IPS DF 6.9 (cell line): ENCODE measurements at places on chromosomes 3 and 15.

DNA sequence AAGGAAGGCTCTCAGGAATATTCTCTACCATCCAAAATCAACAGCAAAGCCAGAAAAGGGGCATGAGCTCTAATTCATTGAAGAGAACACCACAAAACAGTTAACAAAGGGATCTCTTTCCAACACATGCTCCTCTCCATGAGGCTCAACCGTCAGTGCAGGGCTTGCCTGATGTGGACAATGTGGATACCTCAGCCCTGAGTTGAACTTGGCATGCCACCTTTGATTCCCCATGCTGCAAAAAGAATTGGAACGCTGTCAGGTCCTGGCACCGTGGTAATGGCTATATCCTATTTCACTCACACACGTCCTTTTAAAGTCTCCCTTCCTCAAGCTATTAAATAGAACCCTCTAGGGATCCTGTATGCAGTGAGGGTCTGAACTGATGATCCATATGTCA lies 30.7 kb upstream of the IP6K2 start:
- DNase-seq = no peak

GRCh38 chr15:93566762-93567161 lies 477.8 kb upstream of the RGMA start:
- no peak for DNase-seq

- DNase-seq = no peak
These were observed 60.9 kb upstream of the SLC4A7 start for GRCh38 chr3:27545061-27545460.

GRCh38 chr3:197068077-197068476 lies 38.5 kb upstream of the MELTF start:
- DNase-seq = no peak

GRCh38 chr3:170941551-170941950 lies 33.1 kb upstream of the EIF5A2 start:
- no peak for DNase-seq

DNA sequence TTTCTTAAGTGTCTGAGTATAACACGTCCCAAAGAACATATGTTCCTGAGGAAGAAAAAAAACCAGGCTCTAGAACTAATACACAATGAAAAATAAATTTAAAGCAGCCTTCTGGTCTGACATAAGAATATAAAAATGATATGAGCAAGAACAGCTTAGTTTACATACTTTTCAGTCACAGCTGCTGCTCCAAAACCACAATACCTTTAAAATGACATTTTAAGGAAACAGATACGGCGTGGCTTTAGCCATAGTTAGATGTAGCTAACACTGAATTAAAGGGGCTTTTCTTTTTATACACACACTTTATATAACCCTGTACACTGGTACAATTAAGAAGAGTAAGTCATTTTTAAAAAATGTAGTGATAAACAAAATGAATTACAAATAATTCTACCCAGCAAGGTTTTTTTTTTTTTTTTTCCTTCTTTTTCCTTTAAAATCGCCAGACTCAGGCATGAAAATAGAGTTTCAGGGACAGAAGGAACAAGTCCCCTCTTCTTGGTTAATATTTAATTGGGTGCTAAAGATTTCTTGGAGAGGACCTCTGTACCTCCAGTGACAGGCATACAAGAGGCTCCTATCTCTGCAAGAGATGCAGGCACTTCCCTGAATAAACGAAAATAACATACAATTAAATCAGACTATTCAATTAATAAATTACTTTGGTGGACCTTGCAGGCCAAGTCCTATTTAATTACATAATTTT lies 265.6 kb downstream of the FOXP1 start:
- DNase-seq = no peak

- no peak for DNase-seq
These were observed 205.9 kb upstream of the RGMA start for GRCh38 chr15:93294896-93295295.

- DNase-seq = no peak
These were observed 199.5 kb upstream of the LMCD1 start for GRCh38 chr3:8301977-8302735.

DNA sequence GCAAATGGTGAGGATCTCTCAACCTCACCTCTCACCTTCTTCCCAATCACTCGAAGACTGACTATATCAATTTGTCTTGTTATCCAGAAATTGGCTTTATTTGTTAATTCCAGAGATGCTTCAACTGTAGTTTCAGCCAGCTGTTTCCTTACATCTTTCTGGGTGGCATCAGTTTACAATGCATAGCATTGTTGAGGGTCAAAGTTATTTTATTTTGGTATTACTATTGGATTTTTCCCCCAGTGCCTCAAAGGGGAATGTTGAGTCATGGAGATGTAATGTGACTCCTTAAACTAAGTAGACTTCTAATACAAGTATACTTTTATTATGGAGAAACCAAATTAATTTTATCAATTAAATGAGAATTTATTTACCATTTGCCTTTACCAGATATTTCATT lies 351.6 kb downstream of the TIGIT start:
- DNase-seq = no peak

GRCh38 chr3:11600501-11601282 lies 43.0 kb downstream of the VGLL4 start:
- DNase-seq = no peak

- DNase-seq = no peak
These were observed 7.3 kb downstream of the ADAM10 start for GRCh38 chr15:58742022-58742813.

DNA sequence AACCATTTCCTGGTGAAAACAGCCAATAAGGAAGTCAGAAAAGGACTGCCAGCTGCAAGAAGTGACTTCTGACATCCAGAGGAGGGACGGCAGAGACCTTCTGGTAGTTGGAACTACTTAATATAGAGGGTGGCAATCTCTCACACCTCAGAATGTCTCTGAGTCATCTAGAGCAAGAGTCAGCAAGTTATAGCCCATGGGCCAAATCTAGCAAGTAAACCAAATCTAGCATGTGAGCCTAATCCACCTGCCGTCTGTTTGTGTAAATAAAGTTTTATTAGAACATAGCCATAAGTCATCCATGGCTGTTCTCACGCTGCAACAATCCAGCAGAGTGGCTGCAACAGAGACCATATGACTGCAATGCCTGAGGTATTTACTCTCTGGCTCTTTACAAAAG lies 160.5 kb upstream of the NR2E3 start:
- no peak for DNase-seq

DNA sequence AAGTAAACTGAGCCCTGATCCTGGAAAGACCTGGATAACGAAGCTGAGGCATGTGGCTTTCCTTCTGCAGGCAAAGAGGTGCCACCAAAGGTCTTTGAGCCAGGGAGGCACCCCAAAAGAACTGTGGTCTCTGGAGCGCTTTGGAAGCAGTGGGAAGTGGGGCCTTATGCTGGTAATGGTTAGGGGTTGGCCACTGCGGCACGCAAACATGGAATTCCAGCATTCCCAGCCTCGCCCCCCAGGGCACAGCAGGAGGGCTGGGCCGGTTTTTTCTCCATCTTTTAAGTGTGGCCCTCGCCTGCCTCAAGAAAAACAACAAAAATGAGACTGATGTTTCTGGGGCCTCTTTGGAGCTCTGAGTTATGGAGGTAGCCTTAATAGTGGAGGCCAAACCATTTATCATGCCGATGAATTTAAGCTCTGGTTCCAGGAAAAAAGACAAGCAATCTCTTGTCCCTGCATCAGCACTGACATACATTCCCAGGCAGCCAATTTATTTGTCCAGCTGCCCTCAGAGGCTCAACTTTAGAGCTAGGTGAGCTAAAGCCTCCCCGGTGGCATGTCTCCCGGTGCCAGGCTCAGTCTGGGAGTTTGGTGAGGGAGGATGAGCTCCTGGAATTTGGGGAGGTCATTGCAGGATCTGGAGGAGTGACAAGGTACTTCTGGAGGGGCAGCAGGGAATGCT lies 109.0 kb downstream of the TLE3 start:
- no peak for DNase-seq

- no peak for DNase-seq
These were observed 93.2 kb downstream of the CD47 start for GRCh38 chr3:107997671-107998070.

- DNase-seq = no peak
These were observed 75.0 kb upstream of the EPHB3 start for GRCh38 chr3:184486614-184487013.

DNA sequence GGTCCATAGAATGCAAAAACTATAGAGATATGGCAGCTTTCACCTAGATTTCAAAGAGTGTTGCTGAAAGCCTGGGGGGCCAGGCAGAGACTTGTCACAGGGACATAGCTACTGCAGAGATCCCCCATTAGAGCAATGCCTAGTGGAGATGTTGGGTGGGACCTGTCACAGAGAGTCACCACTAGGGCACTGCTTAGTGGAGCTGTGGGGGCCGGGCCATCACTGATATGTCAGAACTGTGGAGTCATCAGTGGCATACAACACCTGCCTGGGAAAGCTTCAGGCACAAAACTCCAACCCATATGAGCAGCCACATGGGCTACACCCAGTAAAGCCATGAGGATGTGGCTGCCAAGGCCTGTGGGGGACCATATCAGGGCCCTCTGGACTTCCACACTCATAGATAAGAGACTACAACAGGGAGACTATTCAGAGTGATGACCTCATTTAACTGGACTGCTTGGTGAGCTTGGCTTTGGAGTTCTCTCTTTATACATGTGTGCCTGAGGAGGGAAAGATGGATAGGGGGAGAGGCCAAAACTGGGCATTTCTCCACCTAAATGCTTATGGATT lies 176.3 kb downstream of the ZNF621 start:
- no peak for DNase-seq

GRCh38 chr3:194489736-194490612 lies 3.2 kb upstream of the ATP13A3 start:
- no peak for DNase-seq

DNA sequence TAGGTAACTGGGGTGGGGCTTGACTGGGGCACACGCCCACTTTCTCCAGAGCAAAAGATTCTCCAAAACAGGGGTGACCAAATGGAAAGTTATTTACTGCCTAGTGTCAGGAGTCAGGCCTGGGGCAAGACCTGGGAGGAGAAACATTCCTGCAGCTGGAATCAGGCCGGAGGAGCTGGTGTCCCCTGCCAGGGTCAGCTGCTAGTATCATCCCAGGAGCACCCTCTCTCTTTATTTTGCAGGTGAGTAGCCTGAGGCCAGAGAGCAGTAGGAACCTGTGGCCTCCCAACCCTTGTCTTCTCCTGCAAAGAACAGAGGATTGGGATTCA lies 32.9 kb downstream of the DNAJB8 start:
- no peak for DNase-seq

- DNase-seq = no peak
These were observed 139.8 kb downstream of the BBX start for GRCh38 chr3:107662586-107662985.

GRCh38 chr3:140599496-140599895 lies 78.4 kb upstream of the TRIM42 start:
- no peak for DNase-seq

GRCh38 chr3:190096345-190096744 lies 24.4 kb downstream of the P3H2 start:
- no peak for DNase-seq

DNA sequence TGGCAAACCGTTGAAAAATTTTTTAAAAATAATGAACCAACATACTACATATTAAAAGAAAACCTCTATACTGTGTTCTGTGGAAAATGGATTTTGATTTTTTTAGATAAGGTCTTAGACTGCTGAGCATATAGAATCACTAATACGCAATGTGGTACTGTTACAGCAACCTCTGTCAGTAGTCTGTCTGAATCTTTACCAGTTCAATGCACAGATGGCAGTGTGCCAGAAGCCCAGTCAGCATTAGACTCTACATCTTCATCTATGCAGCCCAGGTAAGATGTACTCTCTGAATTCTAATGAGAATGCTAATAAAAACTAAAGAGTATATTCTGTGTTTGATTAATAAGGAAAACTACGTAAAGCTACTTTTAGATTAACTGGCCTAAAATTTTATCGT lies 31.3 kb upstream of the FAH start:
- no peak for DNase-seq

DNA sequence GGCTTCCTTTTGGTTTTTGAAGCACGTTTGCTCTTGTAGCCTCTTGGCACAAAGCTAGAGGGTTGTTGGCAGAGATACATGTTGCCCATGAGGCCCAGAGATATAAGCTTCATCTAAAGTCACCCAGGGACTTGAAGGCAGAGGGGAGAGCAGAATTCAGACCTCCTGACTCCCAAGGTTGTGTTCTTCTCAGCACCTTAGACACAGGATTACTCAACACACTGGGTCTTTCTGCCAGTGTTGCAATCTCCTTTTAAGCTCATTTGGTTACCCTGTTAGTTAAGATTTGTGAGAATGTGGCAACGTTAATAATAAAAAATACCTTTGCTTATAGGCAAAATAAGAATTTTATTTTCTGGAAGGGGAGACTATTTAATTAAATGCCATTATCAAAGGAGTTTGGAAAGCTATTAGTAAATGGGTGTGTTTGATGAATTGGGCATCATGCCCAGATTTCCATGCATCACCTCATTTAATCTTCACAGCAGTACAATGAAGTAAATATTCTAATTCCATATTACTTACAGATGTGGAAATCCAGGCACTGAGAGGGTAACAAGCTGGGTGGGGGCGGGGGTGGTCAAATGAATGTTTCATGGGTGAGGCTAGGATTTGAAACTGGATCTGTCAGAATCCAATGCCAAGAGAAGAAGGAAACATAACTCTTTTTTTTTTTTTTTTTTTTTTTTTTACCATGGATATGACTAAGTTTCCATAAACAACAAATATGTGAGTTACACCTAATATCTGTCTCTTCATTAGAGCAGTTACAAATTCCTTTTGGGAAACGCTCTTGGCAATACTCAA lies 183.3 kb downstream of the NR1D2 start:
- no peak for DNase-seq

DNA sequence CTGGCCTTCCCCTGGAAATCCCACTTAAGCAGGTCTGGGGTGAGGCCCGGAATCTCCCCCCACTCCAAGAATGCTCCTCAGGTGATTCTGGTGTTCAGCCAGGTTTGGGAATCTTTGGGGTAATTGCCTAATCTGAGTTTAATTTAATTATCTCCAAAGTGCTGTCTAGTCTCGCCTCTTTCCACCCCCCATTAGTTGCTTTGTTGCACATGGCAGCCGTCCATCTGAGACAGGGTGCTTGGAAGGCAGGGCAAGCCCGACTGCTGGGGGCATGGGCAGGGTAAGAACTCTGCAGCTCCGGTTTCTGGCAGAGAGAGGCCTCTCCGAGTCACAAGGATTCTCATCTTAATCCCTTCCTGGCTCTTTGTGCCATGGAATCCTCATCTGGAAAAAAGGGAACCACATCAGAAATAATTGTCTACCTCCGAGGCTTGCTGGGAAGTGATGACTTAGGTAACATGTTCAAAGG lies 15.0 kb downstream of the IL17RD start:
- no peak for DNase-seq

- DNase-seq = no peak
These were observed 53.6 kb upstream of the THRB start for GRCh38 chr3:24548278-24548677.

DNA sequence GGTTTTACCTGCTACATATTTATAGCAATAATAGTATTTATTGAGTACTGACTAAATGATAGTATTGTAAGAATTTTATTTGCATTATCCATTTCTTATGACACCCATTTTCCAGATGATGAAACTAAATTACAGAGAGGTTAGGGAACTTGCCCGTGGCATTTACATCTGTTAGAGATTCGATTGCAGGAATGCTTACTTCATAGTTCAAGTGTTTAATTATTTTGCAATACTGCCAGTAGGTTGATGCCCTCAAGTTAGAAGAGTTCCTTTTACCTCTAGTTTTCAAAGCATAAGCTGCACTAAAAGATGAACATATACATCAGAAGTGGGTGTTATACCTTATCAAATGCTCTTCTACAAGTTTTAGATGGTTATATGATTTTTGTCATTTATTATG lies 362.8 kb upstream of the RGMA start:
- no peak for DNase-seq

GRCh38 chr3:105731686-105732085 lies 137.1 kb downstream of the CBLB start:
- no peak for DNase-seq
